ENCODE measurements at places on chromosomes 13 and 19.

- DNase-seq = peak; percentile 22
These were observed 1.0 kb upstream of the CGB7 start for GRCh38 chr19:49058562-49058961.

DNA sequence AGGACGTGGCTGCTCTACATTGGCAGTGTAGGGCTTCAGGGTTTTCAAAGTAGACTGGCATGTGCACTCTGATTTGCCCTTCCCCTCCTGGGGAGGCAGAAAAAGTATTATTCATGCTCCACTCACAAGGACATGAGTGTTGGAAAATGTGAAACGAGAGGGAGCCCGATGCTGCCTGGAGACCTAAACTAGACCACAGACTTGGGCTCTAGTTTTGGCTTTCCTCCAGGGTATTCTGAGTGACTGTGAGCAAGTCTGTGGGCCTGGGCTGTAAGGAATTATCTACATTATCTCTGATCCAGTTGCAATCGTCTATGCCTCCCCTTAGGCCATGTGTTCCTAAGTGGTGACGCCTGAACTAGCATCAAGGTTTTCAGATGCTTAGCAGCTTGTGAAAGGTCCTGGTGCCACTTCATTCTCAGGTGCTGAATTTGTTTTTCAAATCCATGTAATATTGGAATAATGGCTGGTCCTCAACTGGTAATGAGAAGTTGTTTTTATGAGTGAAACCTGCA is 55.0 kb downstream of the MRPL57 start:
- no peak for DNase-seq

DNA sequence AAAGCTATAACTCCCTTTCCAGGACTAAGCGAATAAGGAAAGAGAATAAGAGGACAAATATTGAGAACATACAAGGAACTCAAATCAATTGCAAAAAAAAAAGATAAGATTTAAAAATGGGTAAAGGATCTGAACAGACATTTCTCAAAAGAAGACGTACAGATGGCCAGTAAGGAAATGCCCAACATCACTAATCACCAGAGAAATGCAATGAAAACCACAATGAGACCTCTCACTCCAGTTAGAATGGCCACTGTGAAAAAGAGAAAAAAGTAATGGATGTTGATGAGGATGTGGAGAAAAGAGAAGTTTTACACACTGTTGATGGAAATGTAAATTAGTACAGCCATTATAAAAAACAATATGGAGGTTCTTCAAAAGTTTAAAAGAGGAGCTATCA is 63.8 kb downstream of the VWA8 start:
- DNase-seq = no peak

- no peak for DNase-seq
These were observed 41.6 kb upstream of the PDCD5 start for GRCh38 chr19:32539240-32539916.

- no peak for DNase-seq
These were observed 7.2 kb upstream of the CEACAM8 start for GRCh38 chr19:42601811-42602443.

GRCh38 chr13:46894568-46894967 is 2.3 kb downstream of the HTR2A start:
- DNase-seq = no peak

GRCh38 chr19:29841209-29841558 is 29.4 kb downstream of the CCNE1 start:
- DNase-seq = no peak

GRCh38 chr13:57409656-57410055 is 221.9 kb upstream of the PCDH17 start:
- no peak for DNase-seq

GRCh38 chr19:19162495-19162894 is 7.6 kb downstream of the MEF2B start:
- no peak for DNase-seq

- no peak for DNase-seq
These were observed 112.3 kb downstream of the VWA8 start for GRCh38 chr13:41848435-41849255.

DNA sequence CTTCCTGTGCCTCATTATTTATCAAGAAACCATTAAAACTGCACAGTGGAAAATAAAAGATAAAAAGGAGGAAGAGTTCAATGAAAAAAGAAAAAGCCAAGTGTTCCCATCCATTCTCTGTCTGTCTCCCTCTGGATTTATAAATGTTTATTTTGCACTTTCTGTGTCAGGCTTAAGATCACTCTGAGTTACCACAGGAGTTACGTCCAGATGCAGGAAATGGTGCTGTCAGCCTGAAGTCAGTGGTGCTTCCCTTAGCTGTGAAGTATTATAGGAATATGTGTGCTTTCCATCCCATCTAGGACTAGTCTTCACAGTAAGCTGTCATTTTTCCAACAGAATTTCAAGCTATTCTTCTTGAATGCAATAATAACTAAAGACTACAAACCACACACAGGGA is 420.2 kb downstream of the KCTD12 start:
- peak; percentile 9 for DNase-seq

Data from DMS53 (cell line).